Endodermal cell (in vitro differentiated cells): ENCODE measurements at places on chromosomes 3 and 15.

DNA sequence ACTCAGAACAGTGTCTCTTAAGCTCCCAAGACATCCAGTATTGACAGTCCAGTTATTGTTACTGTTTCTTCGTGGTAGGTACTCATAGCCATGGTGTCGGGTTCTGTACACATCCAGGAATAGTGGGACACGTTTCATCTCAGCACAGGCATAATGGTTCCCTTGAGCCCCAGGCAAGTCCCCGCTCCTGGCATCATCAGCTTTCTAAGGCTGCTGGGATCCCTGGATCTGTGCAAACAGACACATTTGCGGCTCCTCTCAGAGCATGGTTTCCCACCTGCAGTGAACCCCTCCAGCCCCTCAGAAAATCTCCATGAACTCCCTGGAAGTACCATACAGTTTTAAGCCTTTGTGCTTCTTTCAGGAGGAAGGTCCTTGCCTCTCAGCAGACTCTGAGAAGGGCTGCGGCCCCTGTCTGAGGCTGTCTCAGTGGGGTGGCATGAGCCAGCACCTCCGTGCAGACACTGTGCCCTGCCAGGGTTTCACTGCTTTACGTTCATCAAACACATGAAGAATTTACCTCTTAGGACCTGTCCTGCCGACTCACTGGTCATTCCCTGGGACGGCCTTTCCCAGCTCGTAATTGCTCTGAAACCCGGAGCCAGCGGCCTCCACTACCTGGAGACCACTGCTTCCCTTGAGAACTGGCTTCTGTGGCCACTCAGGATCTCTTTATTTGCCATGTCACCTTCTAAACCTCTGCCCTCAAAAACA is 124.9 kb downstream of the LRRK1 start:
- DNase-seq, result peak; percentile 42

DNA sequence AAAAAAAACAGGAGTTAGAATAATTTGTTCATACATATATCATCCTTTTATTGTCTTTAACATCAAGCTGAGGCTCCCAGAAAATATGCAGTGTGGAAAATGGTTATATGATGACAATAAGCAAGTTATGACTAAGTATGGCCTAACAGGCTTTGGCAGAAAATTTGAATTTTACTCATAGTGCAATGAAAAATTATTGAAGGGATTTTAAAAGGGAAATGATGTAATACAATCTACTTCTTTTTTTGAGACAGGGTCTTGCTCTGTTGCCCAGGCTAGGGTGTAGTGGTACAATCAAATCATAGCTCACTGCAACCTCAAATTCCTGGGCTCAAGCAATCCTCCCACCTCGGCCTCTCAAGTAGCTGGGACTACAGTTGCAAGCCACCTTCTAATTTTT is 78.7 kb downstream of the FAIM start:
- no peak for DNase-seq

GRCh38 chr3:182631183-182632076 is 161.9 kb upstream of the ATP11B start:
- DNase-seq, result no peak

GRCh38 chr3:143727391-143727790 is 120.9 kb downstream of the SLC9A9 start:
- DNase-seq, result no peak

DNA sequence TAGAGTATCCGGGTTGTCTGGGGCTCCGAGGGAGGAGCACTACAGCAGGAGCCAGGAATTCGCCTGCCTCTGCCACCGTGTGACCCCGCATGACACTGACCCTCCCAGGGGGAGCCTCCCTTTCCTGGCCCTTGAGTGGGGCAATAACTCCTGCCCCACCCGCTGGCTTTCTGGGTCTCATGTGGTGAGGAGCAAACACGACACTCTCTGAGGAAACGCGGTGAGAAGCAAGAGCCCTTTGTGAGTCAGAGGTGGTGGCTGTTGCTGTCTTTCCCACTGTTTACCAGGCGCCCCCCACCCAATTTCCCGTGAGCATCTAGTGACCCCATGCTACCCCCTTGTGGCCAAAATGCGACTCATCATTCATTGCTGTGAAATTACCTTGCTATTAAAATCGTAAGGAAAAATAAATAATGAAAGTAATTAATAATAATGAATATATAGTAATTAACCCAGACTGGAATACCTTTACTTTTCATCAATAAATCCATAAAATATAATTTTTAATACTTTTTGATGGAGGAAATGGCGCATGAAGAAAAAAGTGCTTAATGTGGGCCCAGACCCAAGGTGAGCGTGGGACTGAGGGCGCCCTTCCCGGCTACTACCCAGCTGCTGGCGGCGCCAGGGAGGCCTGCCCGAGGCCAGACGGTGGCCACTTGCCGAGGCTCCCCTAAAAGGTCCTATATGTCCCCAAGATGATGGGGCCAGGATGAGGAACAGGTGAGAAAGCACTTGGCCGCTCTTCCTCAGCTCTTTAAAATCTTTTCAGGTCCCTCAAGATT is 29.3 kb downstream of the CCNL1 start:
- DNase-seq, result peak; percentile 94

- peak; percentile 88 for DNase-seq
Measured at GRCh38 chr15:90151989-90152645, 49.0 kb upstream of the SEMA4B start.

DNA sequence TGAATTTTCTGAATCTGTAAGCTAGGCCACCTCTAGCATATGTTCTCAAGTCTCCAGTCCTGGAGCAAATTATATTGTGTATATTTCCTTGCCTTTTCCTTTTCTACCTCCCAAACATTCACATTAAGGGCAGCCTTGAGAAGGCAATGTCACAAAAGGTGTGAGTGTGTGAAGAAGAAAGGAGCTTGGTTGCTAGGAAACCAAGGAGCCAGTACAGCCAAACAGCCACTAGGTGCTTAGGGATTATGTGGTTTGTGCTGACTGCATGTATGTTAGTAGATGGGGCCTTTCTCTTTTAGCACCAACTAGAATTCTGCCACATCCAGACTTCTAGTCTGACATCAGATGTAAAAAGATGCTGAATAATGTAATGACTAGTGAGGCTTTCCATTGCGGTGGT is 118.8 kb upstream of the DAZL start:
- peak; percentile 75 for DNase-seq

- no peak for DNase-seq
Measured at GRCh38 chr3:164360738-164361406, 717.4 kb downstream of the SI start.

DNA sequence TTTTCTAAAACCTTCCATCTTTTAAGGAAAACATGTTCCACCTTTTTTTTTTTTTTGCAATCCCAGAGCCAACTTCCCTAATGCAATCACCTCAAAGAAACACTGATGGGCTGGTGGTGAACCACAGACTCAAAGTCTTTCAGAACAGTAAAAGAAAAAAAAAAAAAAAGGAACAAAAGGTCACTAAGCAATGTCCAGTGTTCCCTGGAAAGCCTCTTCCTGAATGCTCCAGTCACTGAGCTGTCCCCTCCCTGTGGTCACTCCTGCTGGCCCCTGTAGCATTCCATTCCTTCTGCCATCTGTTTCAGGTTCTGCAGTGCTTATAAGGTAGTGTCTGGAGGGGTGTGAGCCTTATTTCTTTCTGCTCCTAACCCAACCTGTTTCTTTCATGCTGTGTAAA is 53.3 kb downstream of the AAGAB start:
- DNase-seq, result no peak
